ENCODE measurements at places on chromosomes 2 and 18.

- no peak for DNase-seq
These were observed 121.5 kb upstream of the SIX2 start for GRCh38 chr2:45130736-45131135.

DNA sequence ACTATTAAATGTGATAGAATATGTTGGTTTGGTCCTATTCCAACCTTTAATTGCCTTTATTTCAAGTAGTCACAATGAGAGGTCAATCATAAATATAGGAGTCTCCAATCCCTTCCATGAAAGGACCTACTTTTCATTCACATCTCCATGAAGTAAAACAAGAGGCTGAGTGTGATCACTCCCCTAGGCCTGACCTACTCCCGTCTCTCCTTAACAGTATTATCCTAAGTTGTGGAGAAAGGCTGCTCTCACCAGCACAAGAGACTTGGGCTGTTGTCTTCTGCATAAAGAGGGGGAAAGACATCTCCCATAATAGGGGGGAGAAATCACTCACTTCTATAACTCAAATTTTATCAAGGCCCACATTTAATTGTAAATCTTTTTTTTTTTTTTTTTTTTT lies 105.4 kb downstream of the SOS1 start:
- DNase-seq, result no peak

- no peak for DNase-seq
These were observed 893.5 kb upstream of the KLHL29 start for GRCh38 chr2:22491442-22491841.

- DNase-seq, result no peak
These were observed 207.1 kb upstream of the SPOPL start for GRCh38 chr2:138294451-138294850.

GRCh38 chr2:190497428-190497827 lies 37.1 kb downstream of the NEMP2 start:
- DNase-seq, result no peak

GRCh38 chr2:50773211-50773932 lies 258.6 kb downstream of the NRXN1 start:
- no peak for DNase-seq

DNA sequence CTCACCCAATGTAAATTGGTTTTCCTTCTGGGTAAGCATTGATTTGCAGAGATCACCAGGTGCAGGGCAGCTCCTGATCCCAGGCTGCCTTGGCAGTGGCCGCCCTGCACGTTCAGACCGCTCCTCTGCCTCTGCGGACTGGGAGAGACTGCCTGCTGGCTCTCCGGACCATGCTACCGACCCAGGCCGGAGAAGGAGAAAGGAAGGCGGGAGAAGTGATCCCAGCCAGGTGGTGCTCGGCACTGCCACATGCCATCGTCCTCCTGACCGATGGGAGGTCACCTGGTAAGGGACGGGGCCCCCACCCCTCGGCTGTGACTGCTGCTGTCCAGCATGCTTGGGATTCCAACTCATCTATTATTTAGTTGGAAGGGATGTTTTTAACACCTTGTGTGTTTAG lies 108.1 kb upstream of the POU3F3 start:
- no peak for DNase-seq

All from activated T-cell treated with anti-CD3 and anti-CD28 coated beads for 4 hours (primary cell).